SK-N-SH (cell line): ENCODE measurements at places on chromosomes 5 and 9.
A peak's percentile ranks its signal among the peaks of the same experiment; 100 is the strongest.

DNA sequence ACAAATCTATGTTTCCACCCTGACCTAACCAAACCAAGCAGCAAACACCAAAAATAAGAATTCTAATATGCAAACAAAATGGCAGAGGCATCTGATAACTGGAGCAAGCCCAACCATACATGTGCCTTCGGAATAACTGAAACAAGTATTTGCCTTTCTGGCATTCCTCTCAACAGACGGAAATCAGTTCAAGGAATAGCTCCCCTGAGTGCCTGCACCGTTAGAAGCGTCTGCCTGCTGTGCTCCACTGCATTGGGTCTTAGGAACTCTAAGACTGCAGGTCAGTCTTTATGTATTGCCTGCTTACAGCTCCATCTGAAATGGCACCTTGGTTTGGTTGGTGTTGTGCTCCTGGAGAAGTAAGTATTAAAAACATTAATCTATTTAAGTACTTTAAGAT is 98.5 kb downstream of the MRPS27 start:
- no peak for DNase-seq

DNA sequence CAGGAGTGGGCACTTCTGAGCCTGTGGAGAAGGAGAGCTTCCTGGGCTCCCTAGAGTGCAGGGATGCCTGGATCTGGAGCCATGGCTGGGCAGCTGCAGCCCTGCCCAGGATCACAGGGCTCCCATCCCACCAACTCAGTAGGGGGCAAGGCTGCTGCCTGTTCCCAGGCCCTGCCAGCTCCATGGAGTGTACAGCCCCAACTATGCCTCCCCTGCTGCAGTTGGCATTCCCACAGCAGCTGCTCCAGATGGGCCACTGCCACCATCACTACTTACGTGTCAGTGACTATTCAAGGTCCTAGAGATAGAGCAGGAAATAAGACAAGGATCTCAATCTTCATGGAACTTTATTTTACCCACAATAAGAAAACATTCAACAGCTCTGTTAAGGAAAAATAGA is 107.1 kb upstream of the TNPO1 start:
- no peak for DNase-seq

DNA sequence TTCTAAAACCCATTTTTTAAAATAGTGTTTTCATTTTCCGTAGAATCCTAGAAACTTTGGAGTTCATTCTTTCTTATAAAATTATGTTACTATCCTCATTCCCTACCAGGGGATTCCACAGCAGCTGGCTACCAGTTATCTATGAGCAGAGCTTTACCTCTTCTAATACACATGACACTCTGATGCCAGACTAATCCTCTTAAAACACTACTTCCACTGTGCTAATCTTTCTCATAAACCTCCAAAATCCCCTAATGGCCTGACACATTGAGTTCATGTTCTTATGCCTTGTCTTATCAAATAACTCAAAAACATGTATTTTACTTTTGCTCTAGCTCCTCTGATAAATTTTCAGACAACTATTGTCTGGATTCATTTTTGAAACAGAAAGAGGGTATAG is 633.6 kb upstream of the FTMT start:
- no peak for DNase-seq

- no peak for DNase-seq
Measured at GRCh38 chr9:124527781-124528180, 20.6 kb upstream of the NR5A1 start.

DNA sequence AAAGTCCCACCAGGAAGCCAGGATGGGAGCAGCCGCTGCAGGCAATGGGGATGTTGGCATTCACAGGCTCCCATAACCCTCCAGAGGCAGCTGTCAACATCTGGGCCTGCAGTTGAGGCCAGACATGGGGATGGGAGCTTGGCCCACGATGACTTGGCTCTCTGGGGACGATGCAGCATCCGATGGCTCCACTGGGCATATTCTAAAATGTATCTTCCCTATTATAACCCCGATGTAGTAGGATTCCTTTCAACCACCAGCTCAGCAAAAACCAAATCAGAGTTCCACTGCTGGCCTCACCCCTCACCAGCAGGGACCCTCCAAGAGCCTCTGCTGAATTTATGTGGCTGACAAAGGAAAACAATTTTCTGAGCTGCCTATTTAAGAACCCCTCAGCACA is 7.1 kb downstream of the SPRY4 start:
- no peak for DNase-seq

DNA sequence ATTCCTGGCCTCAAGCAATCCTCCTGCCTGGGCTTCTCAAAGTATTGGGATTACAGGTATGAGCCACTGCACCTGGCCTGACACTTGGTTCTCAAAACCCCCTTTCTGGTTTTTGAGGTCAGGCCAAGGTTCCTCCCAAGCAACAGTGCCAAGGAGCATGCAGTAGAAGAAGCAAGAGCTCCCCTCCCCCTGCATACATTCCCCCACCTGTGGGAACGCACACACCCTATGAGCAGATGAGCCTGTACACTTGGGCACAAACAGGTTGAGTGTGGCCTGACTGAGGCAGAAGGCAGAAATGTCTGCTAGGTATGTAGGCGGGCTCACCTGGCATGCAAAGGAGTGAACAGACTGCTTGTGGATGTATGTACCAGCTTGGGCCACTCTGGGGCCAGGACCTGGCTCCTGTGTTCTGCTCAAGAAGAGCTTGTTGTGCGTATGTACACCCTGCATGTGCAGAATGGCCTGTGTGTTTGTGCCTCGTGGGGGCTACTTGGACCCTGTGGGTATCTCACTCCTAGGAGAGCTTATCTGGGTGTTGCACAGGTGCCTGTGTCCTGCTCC is 1.7 kb downstream of the GPRIN1 start:
- DNase-seq, result no peak

GRCh38 chr5:54234304-54234933 is 76.0 kb downstream of the ARL15 start:
- peak; percentile 11 for DNase-seq

- DNase-seq, result peak; percentile 53
Measured at GRCh38 chr5:55173687-55174230, 782 bp upstream of the CDC20B start.

GRCh38 chr5:225334-225733 is 7.2 kb downstream of the SDHA start:
- no peak for DNase-seq

GRCh38 chr5:104708027-104708426 is 1145.4 kb upstream of the NUDT12 start:
- DNase-seq, result no peak
